ENCODE measurements at places on chromosomes 7 and 10.
A peak's percentile ranks its signal among the peaks of the same experiment; 100 is the strongest.

- no peak for DNase-seq
Measured at GRCh38 chr10:60003651-60004523, 97.5 kb upstream of the CCDC6 start.

GRCh38 chr10:63758080-63758479 is 236.9 kb downstream of the REEP3 start:
- no peak for DNase-seq

DNA sequence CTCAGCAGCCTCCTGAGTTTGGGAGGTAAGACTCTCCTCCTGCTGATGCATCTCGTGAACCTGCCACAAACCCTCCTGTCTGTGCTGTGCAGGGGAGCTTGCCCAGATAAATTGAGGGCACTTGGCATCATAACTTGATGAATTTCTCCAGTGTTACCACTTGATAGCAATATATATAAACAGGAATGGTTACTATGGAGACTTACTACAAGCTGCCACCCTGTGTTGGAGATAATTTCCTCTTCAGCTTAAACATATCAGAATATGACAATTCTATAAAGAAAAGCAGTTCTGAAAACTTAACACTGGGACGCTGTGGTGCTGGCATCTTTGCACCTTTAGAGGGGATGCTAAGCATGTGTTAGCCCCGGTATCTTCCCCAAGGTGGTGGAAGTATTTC is 14.9 kb downstream of the PFKFB3 start:
- DNase-seq: no peak

DNA sequence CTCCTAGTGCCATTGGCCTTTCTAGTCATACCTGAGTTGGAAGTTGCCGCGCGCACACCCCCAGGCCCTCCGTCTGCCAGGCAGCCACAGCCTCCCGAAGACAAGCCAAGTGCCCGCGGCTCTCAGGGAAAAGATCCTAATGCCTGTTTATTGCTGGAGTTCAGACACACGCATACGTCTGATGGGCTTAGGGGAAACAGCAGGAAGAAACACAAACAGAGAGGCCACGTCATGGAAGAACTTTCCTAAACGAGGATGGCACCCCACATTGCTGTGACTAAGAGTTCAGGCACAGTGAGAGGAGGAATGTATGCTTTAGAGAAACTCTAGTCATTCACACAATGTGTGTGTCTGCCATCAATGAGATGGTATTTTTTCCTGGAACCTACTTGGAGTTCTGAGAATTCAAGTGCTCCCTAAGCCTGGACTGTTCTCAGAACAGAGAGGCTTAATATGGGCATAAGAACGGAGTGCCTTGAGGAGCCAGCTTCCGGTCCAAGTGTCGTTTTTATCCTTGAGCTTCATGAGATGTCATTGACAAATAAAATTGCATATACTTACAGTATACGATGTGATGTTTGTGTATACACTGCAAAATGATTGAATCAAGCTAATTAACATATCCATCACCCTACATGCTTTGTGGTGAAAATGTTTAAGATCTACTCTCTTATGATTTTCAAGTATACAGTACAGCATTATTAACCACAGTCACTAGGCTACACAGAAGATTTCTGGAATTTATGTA is 11.6 kb upstream of the RBP3 start:
- DNase-seq: no peak

DNA sequence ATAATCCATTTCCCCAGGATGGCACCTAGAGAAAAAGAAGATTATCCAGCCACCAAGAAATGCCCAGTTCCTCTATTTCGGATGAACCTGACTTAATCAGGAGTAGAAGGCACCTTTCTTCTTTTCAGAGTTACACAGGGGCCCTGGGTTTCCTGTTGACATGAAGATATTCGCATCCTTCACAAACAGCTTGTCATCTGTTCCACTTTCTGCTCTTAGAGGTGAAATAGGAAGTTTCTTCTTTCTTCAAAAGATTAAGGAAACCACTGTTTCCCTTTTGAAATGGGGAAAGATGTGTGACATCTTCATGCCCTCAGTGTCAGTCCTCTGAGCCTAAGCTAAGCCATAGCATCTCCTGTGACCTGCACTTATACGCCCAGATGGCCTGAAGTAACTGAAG is 39.1 kb upstream of the RAB18 start:
- no peak for DNase-seq

DNA sequence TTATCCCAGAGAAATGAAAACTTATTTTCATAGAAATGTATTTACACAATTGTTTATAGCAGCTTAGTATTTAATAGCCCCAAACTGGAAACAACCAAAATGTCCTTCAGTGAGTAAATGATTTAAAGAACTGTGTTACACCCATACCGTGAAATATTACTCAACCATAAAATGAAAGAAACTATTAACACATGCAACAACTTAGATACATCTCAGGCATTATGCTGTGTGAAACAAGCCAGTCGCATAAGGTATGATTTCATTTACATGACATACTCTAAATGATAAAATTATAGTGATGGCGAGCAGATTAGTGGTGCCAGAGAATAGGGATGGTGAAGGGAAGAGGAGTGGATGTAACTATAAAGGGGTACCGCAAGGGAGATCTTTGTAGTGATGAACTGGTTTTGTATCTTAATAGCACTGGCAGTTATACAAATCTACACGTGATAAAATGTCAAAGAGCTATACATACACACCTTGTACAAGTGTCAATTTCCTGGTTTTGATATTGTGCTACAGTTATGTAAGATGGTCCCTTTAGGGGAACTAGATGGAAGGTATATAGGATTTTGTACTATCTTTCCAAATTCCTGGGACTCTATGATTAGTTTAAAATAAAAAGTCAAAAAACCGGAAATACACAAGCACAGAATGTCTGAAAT is 40.5 kb downstream of the MACC1 start:
- no peak for DNase-seq

DNA sequence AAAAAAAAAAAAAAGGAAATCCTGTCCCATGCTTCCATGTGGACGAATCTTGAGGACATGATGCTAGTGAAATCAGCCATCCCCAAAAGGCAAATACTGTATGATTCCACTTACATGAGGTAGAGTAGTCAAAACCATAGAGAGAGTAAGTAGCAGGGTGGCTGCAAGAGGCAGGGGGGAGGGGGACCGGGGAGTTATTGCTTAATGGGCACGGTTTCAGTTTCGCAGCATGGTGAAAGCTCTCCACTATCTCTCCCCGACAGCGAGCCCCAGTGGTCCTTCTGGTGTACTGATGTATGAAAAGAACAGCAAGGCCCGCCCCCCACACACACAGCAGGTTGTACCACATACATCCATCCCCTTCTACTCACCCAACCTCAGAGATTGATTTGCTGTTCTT is 32.8 kb downstream of the NOD1 start:
- peak; percentile 57 for DNase-seq

DNA sequence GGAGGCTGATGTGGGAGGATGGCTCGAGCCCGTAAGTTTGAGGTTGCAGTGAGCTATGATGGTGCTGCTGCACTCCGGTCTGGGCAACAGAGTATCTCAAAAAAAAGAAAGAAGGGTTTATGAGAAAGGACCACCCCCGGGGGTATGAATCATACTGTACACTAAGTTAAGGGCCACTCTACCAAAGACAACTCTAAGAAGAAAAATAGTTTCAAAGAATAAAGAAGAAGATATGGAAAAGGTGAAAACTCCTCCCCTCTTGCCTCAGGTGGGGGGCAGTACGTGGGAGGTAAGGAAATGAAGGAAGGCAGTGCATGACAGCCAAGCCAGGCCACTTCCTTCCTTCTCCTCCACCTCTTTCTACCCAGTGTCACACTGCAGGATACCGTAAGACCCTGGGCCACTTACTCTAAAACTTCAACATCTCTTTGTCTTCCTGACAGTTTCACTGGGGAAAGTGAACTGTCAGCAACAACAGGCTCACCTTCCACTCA is 61.3 kb downstream of the PIP4K2A start:
- DNase-seq: no peak

GRCh38 chr7:124908259-124908658 is 21.4 kb downstream of the POT1 start:
- no peak for DNase-seq

DNA sequence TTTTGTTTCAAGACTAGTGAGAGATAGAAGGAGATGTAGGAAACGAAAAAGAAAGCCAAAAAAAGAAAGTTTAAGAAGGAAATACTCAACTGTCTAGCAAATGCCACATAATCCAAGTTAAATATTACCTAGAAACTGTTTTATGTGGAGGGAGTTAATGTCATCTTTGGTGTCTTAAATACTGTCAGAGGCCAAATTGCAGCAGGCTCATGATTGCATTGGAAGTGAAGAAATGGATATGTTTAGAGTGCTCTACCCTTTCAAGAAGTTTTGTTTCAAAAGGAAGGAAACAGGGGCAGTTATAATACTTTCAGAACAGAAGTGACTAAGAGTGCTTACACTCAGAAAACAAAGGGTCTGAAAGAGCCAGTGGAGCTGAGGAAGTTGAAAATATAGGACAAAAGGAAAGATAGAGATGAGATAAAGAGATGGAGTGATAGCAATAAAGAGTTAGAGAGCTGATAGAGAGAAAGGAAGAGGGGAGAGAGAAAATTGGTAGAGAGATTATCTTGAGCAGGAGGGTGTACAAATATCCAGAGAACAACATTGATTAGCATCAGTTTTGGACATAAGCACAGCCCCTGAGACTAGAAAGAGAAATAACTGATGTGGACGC is 28.0 kb upstream of the GNAI1 start:
- DNase-seq: no peak

DNA sequence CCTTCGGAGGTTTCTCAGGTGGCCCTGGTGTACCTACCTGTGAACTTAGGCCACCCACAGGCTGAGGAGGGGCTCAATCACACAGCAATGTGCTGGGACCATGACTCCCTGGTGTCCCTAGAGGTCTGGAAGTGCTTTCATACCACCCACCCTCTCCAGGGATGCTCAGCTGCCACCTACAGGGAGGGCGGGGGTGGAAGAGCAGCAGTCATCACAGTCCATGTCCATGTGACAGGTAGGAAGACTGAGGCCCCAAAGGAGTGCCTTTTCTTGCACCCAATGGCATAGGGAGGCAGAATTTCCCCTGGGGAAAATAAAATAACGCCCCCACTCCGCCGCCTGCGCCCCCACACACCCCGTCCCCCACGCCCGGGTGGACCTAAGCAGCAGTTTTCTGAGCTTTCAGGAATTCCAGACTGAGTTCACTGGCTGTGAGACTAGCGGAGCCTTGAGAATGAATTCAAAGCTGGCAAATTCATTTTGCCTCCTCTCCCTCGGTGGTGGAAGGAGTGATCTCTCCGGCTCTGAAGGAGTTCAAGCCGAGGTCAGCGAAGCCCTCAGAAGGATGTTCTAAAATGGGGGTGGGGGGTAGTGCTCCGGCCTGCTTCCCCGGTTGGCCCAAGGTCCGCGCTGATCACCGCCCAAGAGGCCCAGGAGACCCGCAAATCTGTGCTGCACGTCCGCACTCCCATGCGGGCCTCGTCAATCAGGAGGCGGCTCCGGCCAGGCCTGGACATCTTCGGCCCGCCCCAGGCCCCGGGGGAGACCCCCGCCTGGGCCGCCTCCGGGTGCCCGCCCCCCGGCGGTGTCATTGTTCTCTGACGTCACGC is 2.1 kb upstream of the ZMIZ1 start:
- DNase-seq: no peak

GRCh38 chr10:102635377-102635776 is 8.9 kb upstream of the TRIM8 start:
- no peak for DNase-seq

Measured in stimulated activated CD8-positive, alpha-beta memory T cell treated with anti-CD3 and anti-CD28 coated beads, Interleukin-7, amount 100 ng/mL, for 1 hour (primary cell).